COLO829 (cell line): ENCODE measurements at places on chromosomes 11 and 22.

DNA sequence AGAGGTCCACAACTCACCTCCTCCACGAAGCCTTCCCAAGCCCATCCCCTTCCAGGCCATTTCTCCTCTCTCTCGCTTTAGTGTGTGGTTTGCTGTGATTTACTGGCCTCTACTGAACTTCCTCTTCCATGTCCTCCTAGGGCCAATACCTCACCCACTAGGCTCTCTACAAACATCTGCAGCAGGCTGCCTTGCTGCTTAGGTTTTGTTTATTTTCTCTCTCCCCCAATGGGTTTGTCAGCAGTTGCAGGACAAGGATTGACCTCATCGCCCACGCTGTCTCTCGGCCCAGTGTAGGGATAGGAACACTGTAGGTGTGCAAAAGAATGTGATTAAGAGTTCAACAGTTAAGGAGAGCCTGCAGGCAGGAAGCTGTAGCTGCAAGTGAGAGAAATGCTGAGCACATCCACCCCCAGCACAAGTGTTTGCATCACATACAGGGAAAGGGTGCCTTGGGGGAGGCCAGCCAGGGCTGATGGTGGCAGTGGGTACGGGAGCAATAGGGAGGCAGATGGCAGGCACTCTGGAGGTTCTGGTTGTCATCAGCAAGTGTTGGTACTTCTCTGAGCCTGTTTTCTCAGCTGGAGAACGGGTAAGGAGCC lies 1.4 kb downstream of the PC start:
- no peak for DNase-seq

- no peak for DNase-seq
Measured at GRCh38 chr11:123174196-123175183, 20.6 kb downstream of the CLMP start.

GRCh38 chr22:36397131-36398093 lies 9.6 kb upstream of the MYH9 start:
- no peak for DNase-seq

- DNase-seq = no peak
Measured at GRCh38 chr11:70480711-70481110, 82.4 kb downstream of the CTTN start.

DNA sequence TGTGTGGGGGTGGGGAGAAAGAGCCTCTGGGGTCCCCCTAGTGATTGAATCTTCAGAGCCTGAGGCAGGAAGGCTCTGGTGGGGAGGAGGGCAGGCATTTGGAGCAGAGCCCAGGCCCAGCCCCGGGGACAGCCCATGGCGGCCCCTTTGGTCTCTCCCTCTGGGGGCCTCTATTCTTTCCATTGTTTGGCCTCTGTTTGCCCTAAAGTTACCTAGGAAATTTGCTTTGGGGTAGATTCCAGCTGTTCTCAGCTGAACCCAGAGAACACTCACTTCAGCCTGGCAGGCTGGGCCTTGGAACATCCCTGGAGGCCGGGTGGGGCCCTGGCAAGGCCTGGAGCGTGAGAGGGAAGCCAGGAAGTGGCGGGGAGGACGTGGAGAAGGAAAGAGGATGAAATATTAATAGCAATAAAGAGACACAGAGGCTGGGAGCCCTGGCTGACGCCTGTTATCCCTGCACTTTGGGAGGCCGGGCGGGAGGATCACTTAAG lies 22.9 kb upstream of the A4GALT start:
- DNase-seq = no peak

- DNase-seq = no peak
Measured at GRCh38 chr22:48842583-48842945, 985.1 kb downstream of the BRD1 start.

- DNase-seq = no peak
Measured at GRCh38 chr11:47186076-47186699, at the start of gene PACSIN3. Gene PACSIN3, minus strand, starts transcription at chr11:47186434. Its CDS starts 3,707 bp downstream, at chr11:47182727.

- no peak for DNase-seq
Measured at GRCh38 chr11:21069909-21070308, 400.5 kb downstream of the NELL1 start.

- no peak for DNase-seq
Measured at GRCh38 chr11:128690665-128691101, 3.2 kb upstream of the FLI1 start.

DNA sequence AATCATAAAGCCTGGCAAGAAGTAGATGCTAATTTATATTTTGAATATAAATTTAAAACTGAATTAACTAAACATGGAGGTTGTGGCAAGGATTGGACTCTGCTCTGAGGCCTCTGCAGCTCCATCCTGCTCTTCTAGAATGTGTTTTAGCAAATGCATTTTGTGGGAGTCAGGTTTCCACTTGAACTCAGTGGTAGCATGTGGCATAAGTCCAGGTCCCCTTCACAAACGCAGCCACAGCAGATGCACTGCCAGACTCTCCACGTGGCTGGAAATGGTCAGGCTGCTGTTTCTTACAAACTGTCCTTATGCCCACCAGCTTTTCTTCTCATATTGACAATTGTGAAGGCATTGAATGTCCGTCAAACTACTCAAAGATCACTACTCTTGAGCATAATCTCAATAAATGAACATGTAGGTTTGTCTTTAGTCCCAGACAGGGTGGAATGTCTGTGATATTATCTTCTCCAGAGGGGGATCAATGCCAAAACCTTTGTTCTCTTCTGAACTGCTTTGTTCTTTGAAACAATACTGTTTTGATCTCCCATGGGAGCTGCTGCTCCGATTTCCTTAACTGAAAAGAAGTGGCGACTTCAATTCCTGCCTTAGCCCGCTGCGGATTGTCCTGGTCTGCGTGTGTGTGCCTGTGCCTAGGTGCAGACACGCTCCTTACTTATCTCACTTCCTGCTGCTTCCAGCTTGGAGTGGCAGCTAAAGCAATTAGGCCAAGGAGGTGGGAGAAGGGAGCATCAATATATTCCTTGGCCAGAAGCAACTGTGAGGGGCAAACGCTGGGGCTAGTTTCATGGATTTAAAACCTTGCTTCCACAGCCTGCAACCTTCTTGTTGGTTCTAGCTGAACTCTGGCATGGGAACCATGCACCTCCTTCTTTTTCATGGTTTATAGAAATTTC lies 24.2 kb downstream of the EIF4G2 start:
- no peak for DNase-seq

DNA sequence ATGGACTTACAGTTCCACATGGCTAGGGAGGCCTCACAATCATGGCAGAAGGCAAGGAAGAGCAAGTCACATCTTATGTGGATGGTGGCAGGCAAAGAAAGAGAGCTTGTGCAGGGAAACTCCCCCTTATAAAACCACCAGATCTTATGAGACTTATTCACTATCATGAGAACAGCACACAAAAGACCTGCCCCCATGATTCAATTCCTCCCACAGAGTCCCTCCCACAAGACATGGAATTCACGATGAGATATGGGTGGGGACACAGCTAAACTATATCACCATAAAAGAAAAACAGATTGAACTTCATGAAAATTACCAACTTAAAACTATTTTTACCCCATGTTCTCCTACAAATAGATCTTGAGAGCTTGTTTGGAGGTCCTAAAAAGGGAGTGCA lies 19.6 kb downstream of the ENTHD1 start:
- no peak for DNase-seq

DNA sequence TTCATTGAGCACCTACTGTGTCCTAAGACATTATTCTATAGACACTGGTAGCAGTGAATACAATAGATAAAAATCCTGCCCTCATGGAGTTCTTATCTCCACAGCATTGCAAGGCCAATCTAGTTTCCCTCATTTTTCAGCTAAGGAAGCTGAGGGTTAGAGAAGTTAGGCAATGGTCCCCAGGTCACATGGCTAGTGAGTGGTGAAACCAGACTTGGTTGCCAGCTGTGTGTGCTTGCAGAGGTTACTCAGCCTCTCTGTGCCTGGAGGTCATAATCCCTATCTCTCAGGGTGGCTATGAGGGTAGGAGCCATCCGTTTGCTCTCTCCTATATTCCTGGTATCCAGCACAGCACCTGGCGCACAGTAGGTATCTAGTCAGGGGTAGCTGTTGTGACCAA lies 147.7 kb upstream of the SEZ6L start:
- no peak for DNase-seq

GRCh38 chr22:32327066-32327465 lies 30.6 kb upstream of the RFPL3 start:
- no peak for DNase-seq

DNA sequence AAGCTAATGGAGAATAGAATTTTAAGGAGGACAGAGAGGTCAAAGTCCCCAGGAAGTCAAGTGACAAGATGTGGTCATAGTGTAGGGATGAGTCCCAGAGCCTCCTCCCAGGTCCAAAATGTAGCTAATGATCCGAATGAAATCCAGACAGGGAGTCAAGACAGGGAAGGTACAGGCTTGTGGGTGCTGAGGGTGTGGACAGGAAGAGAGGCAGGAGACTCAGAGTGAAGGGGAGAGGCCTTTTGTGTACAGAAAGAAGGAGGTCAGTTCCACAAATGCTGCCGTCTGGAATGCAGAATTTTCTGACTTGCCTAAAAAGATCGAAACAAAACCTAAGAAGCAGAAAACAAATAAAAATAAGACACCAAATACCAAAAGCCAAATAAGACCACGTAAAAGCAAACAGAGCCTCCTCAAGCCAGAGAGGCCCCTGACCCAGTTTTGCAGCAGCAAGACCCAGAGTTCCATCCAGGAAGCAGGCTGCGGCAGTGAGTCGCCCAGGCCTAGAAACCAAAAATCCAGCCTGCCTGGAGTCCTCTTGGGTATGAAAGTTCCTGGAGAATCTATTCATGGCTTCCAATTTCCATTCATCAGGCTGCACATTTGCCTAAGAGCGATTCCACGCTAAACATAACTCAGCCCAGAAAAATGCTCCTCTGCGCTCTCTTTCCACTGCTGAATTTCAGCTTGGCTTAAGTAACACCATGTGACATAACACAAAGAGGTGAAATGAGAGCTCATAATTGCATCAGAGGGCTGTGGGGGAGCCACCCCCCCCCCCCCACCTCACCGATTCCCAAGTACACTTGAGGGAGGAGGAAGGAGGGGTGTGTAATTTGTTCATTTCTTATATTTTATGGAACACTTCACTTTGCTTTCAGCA lies 71.2 kb downstream of the KIRREL3 start:
- no peak for DNase-seq

GRCh38 chr11:115678942-115679341 lies 174.7 kb upstream of the CADM1 start:
- no peak for DNase-seq

GRCh38 chr22:19716829-19717105 lies 2.5 kb downstream of the SEPTIN5 start:
- no peak for DNase-seq

- DNase-seq = no peak
Measured at GRCh38 chr22:19706661-19707151, 7.6 kb upstream of the SEPTIN5 start.

- no peak for DNase-seq
Measured at GRCh38 chr22:19285831-19286230, 5.7 kb downstream of the CLTCL1 start.

DNA sequence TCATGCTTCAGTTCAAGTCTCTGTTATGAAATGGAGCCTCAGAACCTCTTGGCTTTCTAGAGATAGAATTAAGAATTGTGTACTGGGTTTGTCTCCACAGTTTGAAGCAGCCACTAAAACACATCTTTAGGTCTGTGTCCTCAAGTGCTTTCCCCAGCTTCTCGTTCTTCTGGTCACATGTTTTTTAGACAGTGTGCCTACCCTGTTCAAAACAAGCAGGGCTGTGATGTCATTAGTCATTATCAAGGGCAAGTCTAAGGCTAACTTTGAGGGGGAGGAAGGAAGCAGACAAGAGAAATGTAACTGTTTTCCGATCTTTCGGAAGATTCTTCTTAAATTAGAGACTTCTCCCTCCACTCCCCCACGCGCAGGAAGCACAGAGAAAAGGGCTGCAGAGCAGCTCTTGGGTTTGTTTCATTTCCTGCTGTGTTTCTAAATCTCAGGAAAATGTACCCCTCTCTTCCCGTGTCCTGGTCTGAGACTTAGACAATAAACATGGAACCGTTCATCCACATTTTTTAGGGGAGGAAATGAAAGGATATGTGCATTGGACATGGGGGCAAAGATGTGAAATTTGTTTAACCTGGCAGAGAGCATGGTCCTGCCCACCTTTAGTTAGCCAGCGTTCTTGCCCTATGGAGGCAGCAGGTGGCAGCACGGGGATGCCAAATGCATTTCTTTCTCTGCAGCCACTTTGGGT lies 3.1 kb downstream of the AKIP1 start:
- DNase-seq = peak; percentile 53

GRCh38 chr22:39622881-39623367 lies 52.4 kb downstream of the CACNA1I start:
- DNase-seq = peak; percentile 54

DNA sequence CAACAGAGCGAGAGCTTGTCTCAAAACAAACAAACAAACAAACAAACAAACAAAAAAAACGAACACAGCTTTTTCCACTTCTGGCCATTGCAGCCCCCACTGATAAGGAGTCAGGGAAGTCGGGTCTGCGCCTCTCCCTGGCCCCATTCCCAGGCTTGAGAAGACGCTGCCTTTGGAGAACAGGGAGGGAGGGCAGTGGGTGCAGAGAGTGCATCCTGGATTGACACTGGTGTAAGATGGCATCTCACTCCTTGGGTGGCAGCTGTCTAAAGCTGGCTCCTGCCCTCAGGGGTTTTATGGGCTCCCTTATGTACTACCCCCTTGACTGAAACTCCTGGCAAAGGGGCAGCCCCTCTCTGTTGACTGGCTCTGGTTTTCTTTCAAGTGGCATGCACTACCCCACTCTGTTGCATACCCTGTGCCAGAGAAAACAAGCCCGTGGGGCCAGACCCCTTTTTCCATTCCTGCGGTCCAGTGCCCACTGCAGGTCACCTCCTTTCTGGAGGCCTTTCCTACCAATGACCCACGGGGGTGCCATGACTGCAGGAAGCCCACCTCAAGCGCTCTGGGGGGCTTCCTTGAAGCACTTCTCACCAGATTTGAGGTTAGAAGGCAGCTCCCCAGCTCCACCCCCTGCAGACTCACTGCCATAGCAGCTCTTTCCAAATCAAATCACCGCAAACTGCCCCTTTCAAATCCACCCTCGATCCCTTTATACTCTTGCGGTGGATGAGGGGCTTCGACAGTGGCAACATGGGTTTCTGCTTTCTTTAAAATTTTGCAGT lies 12.7 kb downstream of the DRAP1 start:
- no peak for DNase-seq
